Tongue (tissue), 3 donors: ENCODE measurements at places on chromosomes 3 and 15. TPM values are rescaled to one million over a fixed set of nuclear protein-coding genes. Genes with fewer than 3 reads are reported as not detected.
A peak's percentile ranks its signal among the peaks of the same experiment; 100 is the strongest.

- DNase-seq = peak; percentile 33
Measured at GRCh38 chr15:91408476-91409076, 308.5 kb downstream of the SV2B start.

- DNase-seq = no peak
Measured at GRCh38 chr15:98870788-98871187, 136.8 kb downstream of the PGPEP1L start.

GRCh38 chr3:71154846-71155245 lies 428.7 kb downstream of the FOXP1 start:
- DNase-seq = no peak

DNA sequence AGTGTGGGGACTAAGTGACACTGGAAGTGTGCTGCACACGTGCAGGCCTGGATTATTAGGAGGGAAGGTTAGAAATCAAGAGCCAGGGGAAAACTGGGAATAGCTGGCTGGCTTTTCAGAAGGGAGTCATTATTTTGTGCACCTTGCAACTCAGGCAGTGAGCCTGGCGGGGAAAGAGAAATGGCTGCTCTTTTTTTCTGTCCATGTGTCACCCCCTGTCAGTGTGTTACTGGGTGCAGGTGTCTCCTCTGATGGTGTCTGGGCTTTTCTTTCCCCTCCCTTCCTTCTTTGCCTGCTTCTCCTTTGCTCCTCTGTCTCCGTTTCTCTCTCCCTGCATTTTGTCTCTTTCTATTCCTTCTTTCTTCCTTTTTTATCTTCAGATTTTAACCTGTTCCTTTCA lies 130.7 kb downstream of the APBA2 start:
- DNase-seq = no peak

The GHRL gene
- total RNA-seq = not detected

GRCh38 chr3:116083683-116084082 lies 361.6 kb downstream of the LSAMP start:
- no peak for DNase-seq

DNA sequence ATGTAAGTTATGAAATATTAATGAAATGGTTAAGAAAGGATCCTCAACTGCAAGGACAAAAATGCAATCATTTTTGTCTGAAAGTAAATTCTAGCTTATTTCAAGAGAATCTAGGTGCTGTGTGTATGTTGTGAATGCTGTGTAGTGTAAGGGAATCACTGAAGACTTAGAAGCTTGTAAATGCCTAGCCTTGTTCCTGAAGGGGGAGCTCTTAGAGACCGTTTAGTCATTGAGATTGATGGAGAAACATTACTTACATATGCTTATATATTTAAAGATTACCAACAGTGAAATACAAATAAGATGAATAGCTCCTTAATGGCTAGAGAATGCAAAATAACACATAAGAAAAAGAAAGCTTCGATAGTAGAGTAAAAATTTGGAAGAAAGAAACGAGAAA lies 67.9 kb downstream of the CNTN4 start:
- peak; percentile 5 for DNase-seq
